ENCODE measurements at places on chromosomes 1 and 21.

DNA sequence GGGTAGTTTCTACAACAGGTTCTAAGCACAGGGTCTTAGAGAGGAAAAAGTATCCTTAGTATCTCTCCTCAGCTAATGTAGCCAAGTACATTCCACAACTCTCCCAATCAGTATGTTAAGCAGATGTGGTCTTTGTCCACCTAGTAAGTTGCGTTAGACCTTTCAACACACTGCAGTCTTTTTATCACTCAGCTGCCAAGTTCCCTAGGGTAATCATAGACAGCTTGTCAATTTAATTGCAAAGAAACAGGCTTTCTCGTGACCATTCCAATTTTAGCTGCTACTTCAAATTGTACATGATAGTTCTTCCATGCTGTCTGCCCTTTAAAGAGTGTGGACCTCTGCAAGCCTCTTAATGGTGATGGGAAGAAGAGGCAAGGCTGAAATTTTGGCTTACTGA is 211.8 kb upstream of the PKN2 start:
- no peaks in the 10 kb centered on the region for H3K4me1 ChIP-seq
- DNase-seq = no peak
- no peaks in the 10 kb centered on the region for H3K36me3 ChIP-seq

- H3K27me3 ChIP-seq = peaks cover 2% of the 10 kb centered on the region
- peaks cover 7% of the 10 kb centered on the region for H3K4me1 ChIP-seq
- H3K4me3 ChIP-seq = peak overlapping the region; percentile 73
- no peaks in the 10 kb centered on the region for H3K36me3 ChIP-seq
- DNase-seq = peak; percentile 88
Observed at GRCh38 chr1:160098852-160099561, 588 bp upstream of the IGSF8 start.

- no peaks in the 10 kb centered on the region for H3K36me3 ChIP-seq
- no peak overlapping the region for H3K4me3 ChIP-seq
- DNase-seq = no peak
- H3K27me3 ChIP-seq = no peaks in the 10 kb centered on the region
- no peak overlapping the region for H3K27ac ChIP-seq
Observed at GRCh38 chr1:245520611-245521010, 365.8 kb downstream of the KIF26B start.

- peak overlapping the region; percentile 87 for H3K27ac ChIP-seq
- no peak overlapping the region for H3K4me3 ChIP-seq
- H3K36me3 ChIP-seq = no peaks in the 10 kb centered on the region
- H3K4me1 ChIP-seq = peaks cover 21% of the 10 kb centered on the region
- peak; percentile 100 for DNase-seq
- H3K27me3 ChIP-seq = no peaks in the 10 kb centered on the region
Observed at GRCh38 chr1:87226341-87226760, 102.3 kb upstream of the LMO4 start.

- H3K27ac ChIP-seq = no peak overlapping the region
- peaks cover 2% of the 10 kb centered on the region for H3K27me3 ChIP-seq
Observed at GRCh38 chr1:25672763-25673409, 56.3 kb downstream of the MAN1C1 start.

- H3K4me1 ChIP-seq = peaks cover 12% of the 10 kb centered on the region
- H3K36me3 ChIP-seq = no peaks in the 10 kb centered on the region
- H3K27ac ChIP-seq = no peak overlapping the region
- H3K4me3 ChIP-seq = no peak overlapping the region
- no peak for DNase-seq
- no peaks in the 10 kb centered on the region for H3K27me3 ChIP-seq
Observed at GRCh38 chr1:246136477-246136876, 370.6 kb downstream of the SMYD3 start.

Data from fibroblast of lung (primary cell).